ENCODE measurements at places on chromosomes 5 and 9.

DNA sequence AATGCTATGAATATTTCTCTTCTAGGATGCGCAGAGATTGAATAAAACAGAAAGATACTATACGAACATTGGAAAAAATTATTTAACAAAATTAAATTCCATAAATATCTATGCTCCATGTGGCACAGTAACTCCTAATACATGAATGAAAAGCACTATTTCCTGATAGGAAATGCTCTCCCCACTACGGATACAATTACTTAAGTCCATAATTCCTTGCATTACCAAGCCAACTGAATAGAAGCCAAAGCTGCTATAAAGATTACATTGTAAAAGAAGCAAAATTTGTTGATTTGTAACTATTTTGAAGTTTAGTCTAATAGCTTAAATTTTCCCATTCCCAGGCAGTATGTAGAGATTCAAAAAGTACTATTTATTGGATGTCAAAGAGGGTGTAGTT, 61.8 kb upstream of the SNX2 start:
- no peak for DNase-seq

- no peak for DNase-seq
These were observed 9.4 kb downstream of the PRELID2 start for GRCh38 chr5:145825751-145826180.

GRCh38 chr5:107456281-107456715, 214.4 kb downstream of the EFNA5 start:
- no peak for DNase-seq

DNA sequence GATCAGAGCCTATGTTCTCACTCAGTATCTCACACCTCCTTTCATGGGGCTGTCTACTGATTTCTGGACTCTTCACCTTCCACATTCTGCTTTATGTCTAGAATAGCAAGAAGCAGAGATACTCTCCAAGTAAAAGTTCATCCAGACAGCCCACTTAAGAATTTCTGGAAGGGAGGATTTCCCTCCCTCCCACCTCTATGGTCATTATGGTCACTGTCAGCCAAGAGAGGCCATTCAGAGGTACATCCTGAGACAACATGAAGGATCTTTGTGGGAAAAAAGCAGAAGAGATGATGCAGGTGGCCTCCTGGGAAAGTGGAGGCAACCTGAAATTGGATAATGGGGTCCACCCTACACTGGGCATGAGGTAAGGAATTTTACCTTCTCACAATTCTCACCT, 179.5 kb upstream of the ZNF462 start:
- no peak for DNase-seq

DNA sequence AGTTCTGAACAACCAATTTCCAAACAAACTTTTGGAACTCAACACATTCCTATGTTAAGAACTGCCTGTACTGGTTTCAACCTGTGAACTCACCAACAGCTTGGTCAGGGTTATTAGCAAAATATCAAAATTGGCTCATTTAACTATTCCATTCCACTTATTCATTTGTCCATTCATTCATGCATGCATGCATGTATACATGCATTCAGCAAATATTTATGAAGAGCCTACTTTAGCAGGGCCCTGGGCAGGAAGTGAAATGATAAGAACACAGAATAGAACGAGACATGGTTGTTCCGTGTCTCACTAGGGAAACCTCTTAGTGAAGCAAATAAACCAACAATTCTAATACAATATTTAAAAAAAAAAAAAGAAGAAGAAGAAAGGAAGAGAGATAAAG, 107.4 kb downstream of the GLIS3 start:
- DNase-seq: no peak

- no peak for DNase-seq
These were observed 40.1 kb upstream of the TARS1 start for GRCh38 chr5:33400675-33401074.

- no peak for DNase-seq
These were observed 12.9 kb downstream of the GRXCR2 start for GRCh38 chr5:145859897-145860296.

- no peak for DNase-seq
These were observed 44.1 kb upstream of the MROH2B start for GRCh38 chr5:41115281-41115680.

- DNase-seq: no peak
These were observed 60.2 kb upstream of the SLC25A51 start for GRCh38 chr9:37963936-37964739.

DNA sequence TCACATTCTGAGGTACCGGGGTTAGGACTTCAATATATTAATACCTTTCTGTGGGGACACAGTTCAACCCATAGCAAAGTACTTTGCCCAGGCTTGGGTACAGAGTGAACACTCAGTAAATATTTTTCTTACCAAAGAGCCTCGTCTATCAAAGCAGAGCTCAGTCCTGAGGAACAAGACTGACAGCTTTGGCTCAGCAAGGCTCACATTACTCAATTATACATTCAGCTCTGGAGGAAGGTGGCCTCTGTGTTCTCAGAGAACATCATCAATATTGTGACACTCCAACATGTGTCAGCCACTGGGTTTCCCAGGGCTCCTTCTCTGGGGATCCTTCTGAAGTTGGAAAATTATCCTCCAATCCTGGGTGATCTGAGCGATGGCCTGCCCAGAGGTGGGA, 186.4 kb downstream of the NMUR2 start:
- no peak for DNase-seq

- no peak for DNase-seq
These were observed 6.8 kb downstream of the FAT2 start for GRCh38 chr5:151584057-151584937.

DNA sequence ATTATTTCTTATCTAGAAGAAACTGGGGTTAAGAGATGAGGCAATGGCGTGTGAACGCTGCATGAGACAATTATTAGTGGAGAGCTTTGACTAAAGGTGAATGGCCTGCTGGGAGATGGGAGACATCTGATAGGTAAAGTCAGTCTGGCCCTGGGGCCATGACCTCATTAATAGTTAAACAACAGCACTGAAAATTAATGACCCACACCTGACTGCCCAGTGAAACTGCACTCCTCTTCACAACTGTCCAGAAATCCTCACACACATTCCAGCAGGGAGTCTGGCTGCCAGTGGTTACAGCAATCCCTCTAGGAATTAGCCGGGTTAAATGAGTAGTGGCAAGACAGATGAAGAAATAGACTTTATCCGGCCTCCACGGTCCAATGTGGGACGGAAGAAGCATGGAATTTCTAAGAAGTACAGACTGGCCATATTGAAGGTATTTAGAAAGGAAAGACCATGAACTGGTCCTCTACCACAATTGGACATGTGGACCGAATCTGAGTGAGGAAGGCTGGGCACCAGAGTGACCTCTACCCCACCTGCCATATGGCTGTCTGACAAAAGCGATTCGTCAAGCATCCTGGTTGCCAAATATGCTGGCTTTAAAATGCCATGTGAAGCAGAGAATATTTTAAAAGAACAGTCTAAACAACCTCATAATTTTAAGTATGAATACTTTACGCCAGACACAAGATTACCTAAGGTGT, 138.4 kb downstream of the EFNA5 start:
- no peak for DNase-seq

- DNase-seq: no peak
These were observed 489.2 kb upstream of the MEF2C start for GRCh38 chr5:89372176-89372575.

- DNase-seq: no peak
These were observed 125.0 kb downstream of the EPB41L4A start for GRCh38 chr5:112294126-112294525.

DNA sequence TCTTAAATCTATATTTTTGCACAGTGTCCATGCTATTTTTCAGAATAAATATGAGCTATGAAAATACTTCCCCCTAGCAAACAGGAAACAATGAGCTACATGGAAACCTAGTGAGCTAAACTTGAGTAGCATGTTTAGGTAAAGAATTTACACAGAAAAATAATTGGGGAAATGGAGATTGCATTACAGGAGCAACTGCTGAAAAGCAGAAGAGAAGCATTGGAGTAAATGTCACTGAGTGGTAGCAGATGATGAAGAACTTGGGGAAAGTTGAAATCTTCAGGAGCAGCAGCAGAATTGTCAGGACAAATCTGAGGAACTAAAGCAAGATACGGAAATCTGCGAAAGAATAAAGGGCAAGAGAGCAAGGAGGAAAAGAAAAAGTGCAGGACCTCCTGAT, 610.3 kb downstream of the TLE1 start:
- DNase-seq: no peak

DNA sequence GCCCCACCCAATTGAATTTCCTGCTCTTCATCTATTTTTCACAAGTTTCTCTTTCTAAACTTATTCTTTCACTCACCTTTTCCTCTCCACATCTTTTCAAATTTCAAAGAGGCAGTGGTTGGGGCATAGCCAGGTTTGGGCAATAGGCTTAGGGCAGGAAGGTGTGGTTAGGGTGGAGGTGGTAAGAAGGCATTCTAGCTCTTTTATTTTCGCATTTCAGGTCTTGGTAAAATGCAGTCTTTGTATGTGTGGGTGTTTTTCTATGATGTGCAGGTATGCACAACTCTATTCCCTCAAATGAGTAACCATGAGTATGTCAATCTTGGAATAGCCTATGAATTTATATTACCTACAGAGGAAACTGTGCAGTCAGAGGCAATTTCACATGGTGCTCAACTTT, 129.8 kb upstream of the IFNE start:
- no peak for DNase-seq

GRCh38 chr9:125652759-125653158, 54.2 kb downstream of the MAPKAP1 start:
- no peak for DNase-seq

DNA sequence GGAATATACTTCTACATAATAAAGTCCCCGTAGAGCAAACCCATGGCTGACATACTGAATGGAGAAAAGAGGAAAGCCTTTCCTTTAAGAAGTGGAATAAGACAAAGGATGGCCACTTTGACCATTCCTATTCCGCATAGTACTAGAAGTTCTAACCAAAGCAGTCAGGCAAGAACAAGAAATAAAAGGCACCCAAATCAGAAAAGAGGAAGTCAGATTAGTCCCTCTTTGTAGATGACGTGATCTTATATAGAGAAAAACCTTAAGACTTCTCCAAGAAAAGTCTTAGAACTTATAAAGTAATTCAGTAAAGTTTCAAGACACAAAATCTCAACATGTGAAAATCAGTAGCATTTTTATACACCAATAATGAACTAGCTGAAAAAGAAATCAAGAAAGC, 133.9 kb downstream of the GIN1 start:
- no peak for DNase-seq

DNA sequence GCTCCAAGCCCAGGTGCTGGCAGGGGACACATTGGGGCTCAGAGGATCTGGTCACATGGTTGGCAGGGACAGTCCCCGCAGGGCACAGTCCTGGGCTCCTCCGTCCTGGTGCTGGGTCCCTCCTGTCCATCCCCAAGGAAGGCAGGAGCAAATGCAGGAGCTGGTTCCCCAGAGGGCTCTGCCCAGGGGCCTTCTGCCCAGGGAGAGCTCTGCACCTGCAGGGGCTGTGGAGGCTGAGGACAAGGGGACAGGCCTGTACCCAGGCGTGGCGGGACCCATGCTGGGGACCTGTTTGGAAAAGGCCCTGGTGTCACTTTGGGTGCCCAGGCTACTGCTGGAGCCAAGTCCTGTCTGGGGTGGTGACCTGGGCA, 7.2 kb downstream of the SPATA31E1 start:
- no peak for DNase-seq

GRCh38 chr5:83471405-83472212, at the start of gene VCAN:
Gene VCAN, plus strand, starts transcription at chr5:83471744. Its CDS starts 11,775 bp downstream, at chr5:83483519.
- no peak for DNase-seq

- no peak for DNase-seq
These were observed 470 bp downstream of the HBEGF start for GRCh38 chr5:140345919-140346347.

DNA sequence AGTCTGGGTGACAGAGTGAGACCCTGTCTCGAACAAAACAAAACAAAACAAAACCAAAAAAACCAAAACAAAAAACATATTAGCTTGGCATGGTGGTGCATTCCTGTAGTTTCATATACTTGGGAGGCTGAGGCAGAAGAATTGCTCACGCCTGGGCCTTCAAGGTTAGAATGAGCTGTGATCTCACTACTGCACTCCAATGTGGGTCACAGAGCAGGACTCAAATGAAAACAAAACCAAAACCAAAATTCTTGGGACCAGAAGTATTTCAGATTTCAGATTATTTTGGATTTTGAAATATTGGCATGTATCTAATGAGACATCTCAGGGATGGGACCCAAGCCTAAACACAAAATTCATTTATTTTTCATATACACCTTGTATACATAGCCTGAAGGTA, 80.2 kb downstream of the TMC1 start:
- DNase-seq: no peak

- no peak for DNase-seq
These were observed 19.7 kb downstream of the LCP2 start for GRCh38 chr5:170277867-170278281.

DNA sequence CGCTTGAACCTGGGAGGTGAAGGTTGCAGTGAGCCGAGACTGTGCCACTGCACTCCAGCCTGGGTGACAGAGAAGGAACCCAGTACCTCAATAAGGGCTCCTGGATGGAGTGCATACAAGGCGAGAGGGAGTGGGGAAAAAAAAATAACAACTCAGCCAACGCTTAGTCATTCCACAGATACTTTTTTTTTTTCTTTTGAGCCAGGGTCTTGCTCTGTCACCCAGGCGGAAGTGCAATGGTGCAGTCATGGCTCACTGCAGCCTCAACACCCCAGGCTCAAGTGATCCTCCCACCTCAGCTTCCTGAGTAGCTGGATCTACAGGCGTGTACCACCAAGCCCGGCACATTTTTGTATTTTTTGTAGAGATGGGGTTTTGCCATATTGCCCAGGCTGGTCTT, 59.5 kb upstream of the GGTA1 start:
- DNase-seq: no peak

DNA sequence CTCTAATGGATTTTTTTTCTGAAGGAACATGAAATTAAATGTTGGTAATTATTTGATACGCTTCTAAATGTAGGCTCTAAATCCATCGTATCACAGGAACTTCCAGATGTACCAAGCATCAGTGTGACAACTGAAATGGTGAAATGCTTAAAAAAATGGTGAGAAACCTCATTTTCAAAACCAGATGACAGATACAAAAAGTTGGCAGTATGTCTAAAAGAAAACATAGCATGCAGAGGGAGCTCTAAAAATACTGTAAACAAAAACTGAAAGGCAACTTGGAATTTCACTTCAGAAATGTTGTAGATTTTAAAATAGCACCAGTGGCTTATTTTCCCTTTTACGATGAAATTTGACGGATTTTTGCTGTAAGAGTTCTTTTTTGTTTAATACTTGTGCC, 1043.6 kb upstream of the WWC1 start:
- no peak for DNase-seq

GRCh38 chr5:135248801-135249231, 150.2 kb downstream of the MACROH2A1 start:
- no peak for DNase-seq

GRCh38 chr5:74810915-74811314, 43.9 kb downstream of the NSA2 start:
- DNase-seq: no peak

DNA sequence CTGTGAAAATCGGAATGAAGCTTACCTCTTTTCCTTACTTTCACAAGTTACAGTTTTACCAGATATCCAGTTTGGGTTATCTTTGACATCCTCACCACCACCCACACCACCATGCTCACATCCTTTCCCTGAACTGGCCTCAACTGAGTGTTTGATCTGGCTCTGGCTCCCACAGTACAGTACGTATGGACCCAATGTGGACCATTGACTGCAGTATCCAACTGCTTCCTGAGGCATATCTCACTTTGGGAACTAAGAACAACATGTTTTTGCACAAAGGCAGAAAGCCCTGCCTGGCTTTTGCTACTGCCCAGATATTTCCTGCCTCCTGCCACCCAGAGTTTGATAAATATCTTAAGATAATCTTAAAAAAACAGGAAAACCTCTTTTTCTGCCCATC, 1232.0 kb upstream of the CDH18 start:
- DNase-seq: no peak

GRCh38 chr5:153893817-153894216, 144.9 kb downstream of the FAM114A2 start:
- DNase-seq: no peak
